ENCODE measurements at places on chromosomes 5 and 9.

DNA sequence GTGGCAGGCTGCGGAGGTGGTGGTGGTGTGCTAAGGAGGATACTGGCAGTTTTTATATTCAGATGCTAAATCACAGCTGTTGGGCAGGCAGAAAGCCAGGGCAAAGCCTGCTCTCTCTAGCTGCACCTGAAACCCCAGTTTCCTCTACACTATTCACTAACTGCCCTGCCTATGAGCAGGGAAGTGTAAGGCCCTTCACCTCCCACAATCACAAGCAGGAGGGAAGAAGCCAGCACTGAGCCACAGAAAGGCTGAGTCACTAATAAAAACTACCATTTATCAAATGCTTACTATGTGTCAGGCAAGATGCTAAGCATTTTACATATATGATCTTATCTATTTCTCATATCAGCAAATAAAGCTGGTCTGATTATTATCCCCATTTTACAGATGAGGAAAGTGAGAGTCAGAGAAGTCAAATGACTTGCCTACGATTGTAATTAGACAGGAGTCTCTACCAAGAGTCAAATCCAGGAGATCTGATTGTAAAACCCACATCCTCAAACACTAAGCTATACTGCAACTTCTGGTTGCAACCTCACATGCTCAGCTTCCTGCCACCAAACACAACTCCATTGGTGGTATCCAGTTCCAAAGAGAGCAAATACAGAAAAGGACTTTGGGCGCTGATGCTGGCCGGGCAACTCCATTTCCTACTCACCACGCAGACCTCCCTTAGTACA lies 17.7 kb upstream of the IL6ST start:
- no peak for DNase-seq

- no peak for DNase-seq
These were observed 82.5 kb upstream of the CAST start for GRCh38 chr5:96579711-96580110.

DNA sequence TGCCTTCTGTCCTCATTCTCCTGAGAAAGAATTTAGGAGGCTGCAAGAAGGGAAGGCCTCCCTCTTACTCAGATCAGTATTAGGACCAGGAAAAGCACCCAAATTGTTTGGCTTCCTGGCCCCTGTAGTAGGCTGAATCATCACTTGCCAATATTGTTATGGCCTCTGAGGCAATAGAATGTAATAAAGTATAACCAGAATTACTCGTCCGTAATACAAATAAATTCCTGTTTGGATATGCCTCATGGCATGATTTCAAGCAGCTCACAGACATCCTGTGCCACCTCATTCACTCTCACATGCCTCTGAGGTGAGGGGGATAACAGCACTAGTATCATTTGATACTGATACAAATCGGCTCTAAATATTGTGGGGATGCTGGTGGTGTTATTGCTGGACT lies 427.3 kb downstream of the ISL1 start:
- no peak for DNase-seq

- DNase-seq: no peak
These were observed 911.6 kb upstream of the SEMA6A start for GRCh38 chr5:117486261-117486660.

- DNase-seq: no peak
These were observed 62.1 kb upstream of the TMC1 start for GRCh38 chr9:72459308-72459707.

- no peak for DNase-seq
These were observed 57.4 kb downstream of the NRG2 start for GRCh38 chr5:139985733-139986132.

DNA sequence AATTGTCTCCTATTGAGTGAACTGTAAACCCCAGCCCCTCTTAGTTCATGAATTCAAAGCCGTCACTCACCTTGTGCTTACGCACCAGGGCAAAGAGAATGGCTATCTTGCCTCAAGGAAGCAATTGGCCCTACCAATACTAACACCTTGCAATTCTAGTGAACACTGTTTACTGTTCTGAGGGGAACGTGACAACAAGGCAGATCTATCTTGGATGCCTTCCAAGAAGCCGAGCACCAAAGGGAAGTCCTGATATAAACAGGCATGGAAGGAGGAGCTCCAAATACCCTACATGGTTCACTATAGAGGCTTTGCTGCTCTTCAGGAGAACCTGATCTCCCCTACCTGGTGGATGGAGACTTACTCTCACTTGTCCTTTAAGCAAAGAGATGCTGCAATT lies 1.7 kb upstream of the PLPPR1 start:
- no peak for DNase-seq

DNA sequence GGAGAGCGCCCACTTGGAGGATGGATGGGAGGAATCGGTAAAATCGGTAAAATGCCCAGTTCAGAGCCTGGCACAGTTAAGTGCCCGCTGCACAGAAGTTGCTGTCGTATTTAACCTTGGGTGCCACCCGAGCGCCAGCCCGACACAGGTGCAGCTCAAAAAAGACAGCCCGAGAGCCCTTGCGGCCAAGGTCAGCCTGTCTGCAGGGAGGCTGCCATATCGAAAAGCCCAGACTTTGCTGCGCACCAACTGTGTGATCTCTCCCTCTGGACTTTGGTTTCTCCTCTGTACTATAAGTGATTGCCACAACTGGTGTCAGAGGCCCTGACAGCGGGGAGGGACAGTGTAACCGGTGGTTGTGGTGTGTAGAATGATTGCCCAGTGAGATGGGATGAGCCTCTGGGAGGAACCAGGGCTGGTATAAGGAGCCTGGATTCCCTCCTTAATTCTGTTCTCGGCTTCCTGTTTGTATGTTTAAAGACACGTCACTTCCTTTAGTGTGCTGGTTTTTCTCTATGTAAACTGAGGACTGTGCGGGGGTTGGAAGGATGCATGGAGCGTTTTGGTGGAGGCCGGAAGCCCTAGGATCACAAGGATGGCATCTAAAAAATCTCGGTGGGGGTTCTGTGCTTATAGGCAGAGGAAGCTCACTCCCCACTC lies 792 bp downstream of the NTMT1 start:
- DNase-seq: no peak

DNA sequence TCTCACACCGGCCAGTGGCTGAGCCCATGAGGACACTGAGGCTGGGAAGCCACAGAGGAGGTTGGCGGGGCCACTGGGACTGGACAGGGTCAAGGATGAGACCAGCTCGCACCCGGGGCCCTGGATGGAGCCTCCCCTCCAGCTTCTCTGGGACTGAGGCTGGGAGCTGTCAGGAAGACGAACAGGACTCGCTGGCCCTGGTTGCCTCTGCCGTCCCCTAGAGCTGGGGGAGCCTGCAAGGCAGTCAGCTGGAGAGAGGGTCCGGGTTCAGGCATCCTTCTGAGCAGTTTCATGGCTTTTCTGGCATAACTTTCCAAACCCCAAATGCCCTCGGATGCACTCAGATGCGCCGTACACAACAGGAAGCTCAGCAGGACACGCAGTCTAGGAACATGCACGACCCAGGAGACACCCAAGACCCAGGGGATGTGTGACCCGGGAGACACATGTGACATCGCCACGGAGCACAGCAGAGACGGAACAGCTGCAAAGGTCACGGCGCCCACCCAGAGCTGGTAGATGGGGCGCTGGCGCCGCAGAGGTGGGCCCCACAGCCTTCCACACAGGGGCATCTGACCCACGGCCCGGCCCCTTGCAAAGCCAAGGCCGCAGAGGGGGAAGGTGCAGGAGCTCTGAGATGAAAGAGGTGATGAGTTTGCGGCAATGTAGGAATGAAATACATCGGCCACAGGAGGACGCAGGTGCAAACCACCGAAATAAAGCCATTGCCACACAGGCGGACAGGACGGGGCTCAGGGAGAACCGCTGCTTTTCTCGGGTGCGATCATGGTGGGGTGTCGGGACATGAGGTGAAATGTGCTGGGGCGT lies 17.1 kb downstream of the TPPP start:
- DNase-seq: no peak

GRCh38 chr9:81776834-81777233 lies 87.5 kb upstream of the TLE1 start:
- DNase-seq: no peak

DNA sequence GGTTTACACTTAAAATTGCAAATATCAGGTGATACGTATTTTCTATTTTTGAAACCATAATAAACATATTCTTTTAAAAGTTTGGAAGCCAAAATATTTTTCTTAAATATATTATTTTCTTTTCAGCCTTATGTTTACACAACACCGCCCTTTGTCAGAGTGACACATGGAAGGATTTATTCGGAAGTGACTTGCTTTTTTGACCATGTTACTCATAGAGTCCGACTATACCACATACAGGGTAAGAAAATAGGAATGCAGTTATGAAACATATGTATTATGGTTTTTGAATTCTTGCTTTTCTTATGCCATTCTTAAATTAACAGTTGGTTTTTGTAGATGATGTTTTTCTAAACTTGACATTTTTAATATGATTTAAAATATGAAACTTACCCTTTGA lies 133.9 kb downstream of the MAN2A1 start:
- DNase-seq: no peak

- no peak for DNase-seq
These were observed 128.8 kb downstream of the FBN2 start for GRCh38 chr5:128409166-128409800.

DNA sequence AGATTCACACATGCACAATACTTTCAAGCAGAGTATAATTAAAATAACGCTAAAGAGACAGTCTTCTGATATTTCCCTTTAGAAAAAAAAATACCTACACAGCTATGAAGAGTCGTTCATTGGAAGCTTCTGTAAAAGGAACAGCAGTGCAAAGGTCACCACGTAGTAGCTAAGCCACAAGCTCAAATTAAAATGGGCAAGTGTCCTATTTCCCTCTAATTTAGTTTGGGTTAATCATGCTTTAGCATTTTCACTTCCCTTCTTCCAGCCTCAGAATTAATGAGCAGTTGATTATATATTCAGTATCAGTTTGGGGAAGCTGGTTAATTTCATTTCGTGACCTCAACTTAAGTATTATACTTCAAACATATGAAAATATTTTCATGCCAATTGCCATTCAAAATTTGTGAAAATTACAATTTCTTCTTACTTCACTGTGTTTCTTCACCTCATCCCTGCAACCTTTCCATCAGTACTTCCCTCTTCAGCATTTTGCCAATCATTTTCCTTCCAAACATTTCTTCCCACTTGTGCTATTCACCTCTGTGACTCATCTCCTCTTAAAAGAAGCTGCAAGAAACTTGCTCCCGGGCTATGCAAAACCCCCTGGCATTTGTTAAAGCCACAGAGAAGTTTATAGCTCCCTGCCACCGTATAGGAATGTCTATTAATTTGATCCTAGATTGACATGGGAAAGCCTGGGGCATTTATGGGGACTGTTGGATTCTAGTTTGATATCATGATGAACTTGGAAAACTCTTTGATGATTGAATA lies 83.0 kb downstream of the DMRTA1 start:
- DNase-seq: no peak

- no peak for DNase-seq
These were observed 150.0 kb upstream of the KIF2A start for GRCh38 chr5:62155988-62156387.

DNA sequence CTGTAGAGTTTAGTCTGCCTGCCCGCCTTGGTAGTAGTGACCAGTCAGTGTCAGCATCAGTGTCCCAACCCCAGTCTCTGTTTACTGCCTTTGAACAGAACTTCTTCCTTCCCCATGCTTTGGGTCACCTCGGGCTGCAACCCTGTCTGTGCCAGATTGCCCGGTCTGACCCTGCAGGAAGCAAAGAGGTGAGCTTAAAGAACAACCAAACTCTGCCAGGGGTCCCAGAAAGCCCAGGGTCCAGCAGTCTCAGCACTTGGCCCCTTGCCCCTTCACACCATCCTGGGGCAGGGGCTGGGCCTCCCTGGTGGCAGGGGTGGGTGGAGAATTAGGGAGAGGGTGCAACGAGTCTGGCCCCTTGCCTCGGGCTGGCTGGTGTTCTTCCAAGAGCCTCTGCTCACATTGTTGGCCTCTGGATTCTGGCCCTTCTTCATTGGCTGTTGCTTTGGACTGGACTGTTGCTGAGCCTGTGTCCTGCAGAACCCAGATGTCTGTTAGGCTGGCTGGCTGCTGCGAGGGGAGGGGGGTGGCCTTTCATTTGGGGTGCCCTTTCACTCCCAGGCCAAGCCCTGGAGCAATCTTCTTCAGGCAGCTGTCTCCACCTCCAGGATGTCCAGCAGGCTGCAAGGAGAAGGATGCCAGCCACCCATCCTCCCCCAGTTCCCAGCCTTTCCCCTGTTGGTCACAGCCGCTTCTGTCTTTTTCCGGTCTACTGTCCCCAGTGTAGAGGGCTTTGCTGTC lies 51.2 kb downstream of the SAR1B start:
- no peak for DNase-seq

GRCh38 chr9:77432053-77432452 lies 216.1 kb downstream of the GNA14 start:
- no peak for DNase-seq

GRCh38 chr9:134176599-134176968 lies 12.2 kb upstream of the RNU6ATAC start:
- DNase-seq: no peak

GRCh38 chr5:91130759-91131158 lies 252.4 kb downstream of the ARRDC3 start:
- no peak for DNase-seq

- DNase-seq: no peak
These were observed 25.2 kb downstream of the RALGPS1 start for GRCh38 chr9:126939821-126940221.

DNA sequence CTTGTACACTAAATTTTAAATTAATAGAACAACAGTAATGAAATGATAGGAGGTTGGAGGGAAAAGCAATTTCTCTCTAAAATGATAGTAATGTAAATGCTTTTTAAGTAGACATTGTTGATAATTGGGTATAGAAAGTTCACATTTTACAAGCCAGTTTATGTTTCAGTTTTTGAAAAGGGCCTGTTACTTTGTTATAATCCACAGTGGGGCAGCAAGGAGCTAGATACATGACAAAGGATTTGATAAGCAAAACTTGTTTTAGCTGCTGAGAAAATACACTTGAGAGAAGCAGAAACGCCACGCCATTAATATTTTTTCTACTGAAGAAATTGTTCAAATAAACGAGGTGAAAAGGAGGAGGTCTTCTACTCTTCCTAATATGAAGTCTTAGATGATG lies 30.2 kb downstream of the SREK1 start:
- no peak for DNase-seq

- no peak for DNase-seq
These were observed 441.6 kb upstream of the BRINP1 start for GRCh38 chr9:119810645-119811429.

DNA sequence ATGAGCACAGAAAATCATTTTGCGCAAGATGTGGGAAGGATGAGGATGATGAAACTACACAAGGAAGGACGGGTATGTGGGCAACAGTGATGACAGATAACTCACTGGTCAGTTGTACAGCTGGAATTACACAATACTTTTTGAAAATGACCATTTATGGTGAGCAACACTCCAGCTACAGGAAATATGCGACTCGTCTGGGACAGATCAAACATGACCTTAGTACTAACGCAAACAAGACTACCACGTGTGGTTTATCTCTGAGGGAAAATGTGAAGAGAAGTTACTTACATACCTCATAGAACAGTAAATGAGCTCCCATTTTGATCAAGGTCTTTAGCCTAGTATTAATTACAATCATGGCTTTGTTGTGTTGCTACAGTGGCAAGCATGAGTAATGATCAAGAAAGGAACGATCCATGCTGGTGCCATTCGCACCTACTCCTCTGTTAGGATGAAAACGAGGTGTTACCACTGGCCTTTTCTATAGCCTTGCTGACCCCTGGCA lies 456.9 kb downstream of the BNC2 start:
- no peak for DNase-seq

Measured in activated naive CD8-positive, alpha-beta T cell treated with anti-CD3 and anti-CD28 coated beads, Interleukin-2, amount 50 U/mL, for 24 hours (primary cell).